ENCODE measurements at places on chromosomes 16 and 17.

DNA sequence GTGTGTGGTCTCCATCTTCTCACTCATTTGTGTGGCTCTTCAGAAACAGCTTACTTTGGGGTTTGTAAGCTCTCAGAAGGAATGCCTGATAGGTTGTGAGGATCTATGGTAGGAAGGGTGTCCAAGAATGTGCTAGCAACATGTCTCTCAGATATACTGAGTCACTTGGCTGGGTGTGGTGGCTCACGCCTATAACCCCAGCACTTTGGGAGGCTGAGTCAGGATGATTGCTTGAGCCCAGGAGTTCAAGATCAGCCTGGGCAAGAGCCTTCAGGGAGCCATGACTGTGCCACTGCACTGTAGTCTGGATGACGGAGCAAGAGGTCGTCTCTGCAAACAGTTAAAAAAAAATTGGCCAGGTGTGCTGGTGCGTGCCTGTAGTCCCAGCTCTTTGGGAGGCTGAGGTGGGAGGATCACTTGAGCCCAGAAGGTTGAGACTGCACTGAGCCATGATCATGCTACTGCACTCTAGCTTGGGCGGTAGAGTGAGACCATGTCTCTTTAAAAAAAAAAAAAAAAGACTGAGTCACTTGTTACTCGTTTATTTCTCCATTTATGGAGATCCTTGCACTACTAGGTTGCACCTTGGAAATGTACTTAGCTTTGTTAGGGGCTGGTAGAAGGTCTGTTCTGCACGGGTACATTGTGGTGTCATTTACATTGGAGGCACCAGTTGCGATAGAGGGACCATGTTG is 232.0 kb downstream of the SNX29 start:
- DNase-seq = no peak

- DNase-seq = no peak
Measured at GRCh38 chr17:80327518-80327917, 66.9 kb downstream of the RNF213 start.

GRCh38 chr17:62722625-62723024 is 85.5 kb downstream of the MARCHF10 start:
- peak; percentile 19 for DNase-seq

DNA sequence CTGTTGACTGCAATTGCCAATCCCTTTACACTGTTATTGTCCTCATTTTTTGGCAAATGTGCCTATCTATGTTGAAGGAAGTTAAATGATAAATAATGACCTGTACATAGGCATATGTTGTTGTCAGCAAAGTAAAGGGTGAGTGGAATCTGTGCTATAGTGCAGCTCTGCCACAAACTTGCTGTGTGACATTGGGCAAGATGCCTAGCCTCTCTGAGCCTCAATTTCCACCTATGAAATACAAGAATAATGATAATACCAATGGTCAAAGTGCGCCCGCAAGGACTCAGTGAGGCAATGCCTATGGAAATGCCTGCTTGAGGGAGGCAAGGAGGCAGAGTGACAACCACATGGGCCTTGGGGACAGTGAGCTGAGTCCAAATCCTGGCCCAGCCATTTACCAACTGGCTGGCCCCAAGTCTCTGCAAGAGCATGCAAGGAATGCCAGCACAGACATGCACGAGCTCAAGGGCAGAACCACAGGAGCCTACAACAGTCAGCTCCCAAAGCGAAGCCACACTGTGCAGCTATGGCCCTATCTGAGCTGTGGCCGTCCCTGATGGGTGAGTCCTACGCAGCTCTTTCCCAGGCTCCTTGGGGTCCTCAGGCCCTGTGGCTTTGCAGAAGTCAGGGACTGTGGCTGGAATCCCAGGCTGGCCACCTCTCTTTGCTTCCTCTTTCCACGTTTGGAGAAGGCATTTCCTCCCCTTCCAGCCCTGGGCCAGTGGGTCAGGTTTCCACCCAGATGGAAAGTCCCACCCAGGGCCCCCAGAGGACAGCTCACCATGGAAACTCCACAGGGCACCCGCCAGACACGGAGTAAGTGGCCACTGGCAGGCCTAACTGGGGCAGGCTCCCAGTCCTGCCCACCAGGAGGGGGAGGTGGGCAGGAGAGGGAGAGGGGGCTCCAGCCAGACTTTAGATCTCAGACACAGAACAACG is 82.1 kb downstream of the ZNF423 start:
- no peak for DNase-seq

DNA sequence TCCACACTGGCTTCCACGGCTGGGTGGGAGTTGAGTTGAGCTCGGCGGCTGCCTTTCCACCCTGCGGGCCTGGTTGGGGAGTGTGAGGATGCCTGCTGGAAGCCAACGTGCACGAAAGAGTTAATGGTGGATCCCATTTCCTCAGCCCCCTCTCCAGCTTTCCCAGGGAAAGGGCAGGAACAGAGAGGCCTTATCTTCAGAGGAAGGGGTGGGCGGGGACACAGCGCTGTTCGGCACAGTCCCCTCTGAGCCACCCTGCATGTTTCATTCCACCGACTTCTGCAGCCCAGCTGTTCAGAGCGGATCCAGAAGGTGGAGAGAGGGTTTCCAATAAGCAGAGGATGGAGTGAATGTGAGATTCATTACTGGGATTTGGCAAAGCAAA is 295.3 kb downstream of the SEC14L1 start:
- no peak for DNase-seq

DNA sequence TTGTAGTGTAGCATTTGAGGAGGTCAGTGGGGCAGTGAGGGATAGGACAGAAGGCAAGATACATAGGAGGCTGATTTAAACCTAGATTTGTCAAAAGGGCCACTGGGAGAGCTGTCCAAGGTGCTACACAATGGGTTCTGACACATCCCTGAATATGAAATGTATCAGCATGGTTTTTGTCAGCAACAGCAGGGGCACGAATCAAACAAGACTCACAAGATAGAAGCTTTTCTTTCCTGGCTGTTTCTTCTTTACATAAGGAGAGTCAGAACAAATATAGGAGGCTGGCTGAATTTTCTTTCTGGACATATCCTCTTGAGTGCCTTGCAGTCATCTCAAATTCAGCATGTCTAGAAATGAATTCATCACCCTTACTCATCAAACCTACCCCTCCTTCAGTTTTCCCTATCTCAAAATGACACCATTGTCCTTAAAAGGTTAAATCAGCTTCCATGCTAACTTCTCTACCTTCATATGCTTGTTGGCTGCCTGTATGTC is 130.5 kb downstream of the NPIPB5 start:
- DNase-seq = no peak

DNA sequence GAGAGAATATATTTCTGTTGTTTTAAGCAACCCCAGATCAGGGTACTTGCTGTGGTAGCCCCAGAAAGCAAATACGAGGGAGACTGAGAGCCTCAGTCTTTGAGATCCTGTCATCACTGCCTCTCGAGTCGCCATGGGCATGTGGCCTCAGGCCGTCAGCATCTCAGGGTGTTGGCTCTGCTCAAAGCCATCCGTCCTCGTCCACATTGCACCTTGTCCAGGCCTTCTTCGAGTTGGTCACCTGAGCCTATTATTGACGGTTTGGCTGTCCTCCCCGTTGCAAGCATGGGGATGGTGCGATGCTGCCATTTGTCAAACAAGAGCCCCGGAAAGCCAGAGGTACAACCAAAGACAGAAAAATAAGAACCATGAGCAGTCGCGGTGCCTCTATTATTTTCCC is 136.9 kb downstream of the IRF8 start:
- DNase-seq = no peak

- DNase-seq = no peak
Measured at GRCh38 chr17:12046786-12047185, 26.1 kb downstream of the MAP2K4 start.

- no peak for DNase-seq
Measured at GRCh38 chr17:39238311-39238972, 12.7 kb upstream of the STAC2 start.

DNA sequence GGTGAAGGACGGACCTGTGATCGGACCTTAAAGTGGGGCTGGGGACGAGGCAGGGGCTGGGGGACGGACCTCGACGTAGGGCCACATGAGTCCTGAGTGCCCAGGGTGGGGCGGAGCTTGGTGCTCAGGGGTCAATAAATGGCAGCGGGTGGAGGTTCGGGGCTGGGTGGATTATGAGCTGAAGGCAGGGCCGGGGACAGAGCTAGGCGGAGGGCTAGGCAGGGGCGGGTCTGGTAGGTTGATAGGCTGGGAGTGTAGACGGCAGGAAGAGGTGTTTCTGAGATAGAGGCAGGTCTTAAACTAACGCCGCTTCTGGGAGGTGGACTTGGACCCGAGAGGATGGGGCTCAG is 733 bp downstream of the CHRNB1 start:
- peak; percentile 76 for DNase-seq

DNA sequence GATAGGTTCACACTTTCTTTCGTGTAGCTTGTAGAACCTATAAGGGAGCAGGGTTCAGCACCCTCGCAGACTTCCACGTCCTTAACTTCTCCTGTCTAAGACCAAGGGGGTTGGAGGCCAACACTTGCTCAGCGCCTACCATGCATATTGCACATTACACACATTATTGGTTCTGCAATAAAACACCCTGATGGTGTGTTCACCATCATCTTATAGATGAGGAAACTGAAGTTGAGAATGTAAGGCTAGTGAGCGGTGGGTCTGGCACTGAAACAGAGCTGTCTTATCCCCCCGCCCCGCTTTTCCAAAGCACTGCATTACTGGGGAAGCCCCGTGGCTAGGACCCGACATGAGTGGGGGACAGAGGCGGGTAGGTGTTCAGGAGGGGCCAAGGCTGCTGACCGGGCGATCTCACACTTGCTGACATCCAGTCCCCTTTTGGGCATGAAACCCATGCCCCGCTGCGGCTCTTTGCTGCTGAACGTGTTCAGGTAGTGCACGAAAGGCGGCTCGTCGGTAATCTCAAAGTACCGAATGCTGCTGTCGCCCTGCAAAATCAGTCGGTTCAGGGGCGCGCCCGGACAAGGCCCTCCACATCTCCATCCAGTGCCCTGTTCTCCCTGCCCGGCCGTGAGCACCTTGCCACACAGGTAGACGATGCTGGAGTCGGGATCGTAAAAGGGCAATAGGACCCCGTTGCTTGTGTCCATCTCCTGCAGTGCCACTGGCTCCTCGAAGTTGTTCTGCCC is 6.2 kb downstream of the CORO6 start:
- DNase-seq = no peak

- peak; percentile 53 for DNase-seq
Measured at GRCh38 chr17:74368341-74369081, 1.2 kb downstream of the GPR142 start.

DNA sequence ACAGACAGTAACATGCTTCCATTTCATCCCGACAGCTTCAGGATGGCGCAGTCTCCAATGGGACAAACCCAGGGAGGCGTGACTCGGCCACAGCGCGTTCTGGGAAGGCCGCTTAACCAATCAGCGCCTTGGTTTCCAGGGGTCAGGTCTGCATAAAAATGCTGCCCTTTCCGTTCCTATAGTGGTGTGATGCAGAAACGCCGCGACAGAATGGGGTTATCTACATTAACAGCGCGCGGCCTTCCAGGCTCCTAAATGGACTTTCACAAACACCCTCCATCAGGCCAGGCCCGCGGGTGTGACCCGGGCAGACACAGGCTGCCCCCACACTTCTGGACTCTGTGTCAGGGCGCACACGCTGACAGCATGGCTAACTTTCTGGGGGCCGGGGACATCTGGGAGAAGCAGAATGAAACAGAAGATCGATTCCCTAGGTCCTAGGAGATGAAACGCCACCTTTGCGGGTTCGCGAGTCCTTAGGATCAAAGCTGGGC is 792 bp downstream of the TMEM231 start:
- DNase-seq = peak; percentile 89

DNA sequence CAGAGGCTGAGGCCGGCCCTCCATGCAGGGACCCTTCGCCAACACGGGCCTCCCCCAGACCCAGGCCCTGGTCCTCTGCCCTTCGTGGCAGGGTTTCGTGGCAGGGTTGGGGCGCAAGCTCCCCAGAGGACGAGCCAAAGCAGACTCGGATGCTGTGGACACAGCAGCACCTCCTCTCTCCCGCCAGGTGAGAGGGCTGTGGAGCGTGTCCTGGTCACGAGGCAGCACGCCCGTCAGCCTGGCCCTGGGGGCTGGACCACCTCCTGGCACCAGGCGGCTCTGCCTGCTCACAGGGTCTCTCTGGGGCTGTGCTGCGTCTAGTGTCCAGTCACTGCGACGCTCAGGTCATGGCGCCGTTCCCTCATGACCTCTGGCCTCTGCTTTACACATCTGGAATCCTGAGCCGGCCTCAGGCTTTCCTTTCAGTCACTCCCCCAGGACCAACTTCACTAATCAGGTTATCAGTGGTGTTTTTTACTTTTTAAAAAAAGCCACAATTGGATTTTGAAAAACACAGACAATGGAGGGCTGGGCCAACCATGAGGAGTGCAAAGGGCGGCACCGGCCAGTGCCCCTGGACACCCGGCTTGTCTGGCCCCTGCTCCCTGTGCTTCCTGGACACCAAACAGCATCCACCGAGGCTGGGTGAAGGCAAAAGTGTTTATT is 5.4 kb downstream of the NDUFAF8 start:
- no peak for DNase-seq

- no peak for DNase-seq
Measured at GRCh38 chr17:20228410-20228809, 219.3 kb downstream of the SPECC1 start.

DNA sequence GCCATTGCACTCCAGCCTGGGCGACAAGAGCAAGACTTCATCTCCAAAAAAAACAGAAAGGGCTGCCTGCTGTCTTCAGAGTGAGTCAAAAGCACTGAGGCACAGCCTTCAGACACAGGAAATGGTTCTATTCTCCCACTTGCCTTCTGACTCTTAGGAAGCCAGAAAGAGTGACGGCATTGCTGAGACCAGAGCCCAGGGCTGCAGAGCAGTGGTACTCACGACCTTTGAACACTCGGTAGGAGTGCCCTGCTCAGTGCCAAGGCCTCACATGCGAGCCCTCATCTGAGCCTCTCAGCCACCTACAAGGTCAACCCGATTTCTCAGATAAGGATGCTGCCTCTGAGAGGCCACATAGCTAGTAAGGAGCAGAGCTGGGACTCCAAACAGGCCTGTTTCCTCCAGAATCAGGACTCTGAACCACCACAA is 3.5 kb upstream of the ITGAE start:
- peak; percentile 58 for DNase-seq

DNA sequence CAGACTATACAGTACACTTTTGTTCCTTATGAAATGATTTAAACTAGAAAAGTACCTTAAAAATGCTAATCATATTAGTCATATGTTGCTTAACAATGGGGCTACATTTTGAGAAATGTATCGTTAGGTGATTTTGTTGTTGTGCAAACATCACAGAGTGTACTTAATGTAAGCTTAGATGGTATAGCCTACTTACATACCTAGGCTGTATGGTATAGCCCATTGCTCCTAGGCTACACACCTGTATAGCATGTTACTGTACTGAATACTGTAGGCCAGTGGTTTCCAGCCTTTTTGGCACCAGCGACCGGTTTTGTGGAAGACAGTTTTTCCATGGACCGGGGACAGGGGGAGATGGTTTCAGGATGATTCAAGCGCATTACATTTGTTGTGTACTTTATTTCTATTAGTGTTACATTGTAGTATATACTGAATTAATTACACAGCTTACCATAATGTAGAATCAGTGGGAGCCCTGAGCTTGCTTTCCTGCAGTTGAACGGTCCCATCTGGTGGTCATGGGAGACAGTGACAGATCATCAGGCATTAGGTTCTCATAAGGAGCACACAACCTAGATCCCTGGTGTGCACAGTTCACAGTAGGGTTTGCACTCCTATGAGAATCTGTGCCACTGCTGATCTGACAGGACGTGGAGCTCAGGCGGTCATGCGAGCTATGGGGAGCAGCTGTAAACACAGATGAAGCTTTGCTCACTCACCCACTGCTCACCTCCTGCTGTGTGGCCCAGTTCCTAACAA is 35.0 kb upstream of the MRC2 start:
- DNase-seq = no peak
